ENCODE measurements at places on chromosomes 16 and 17. TPM values are rescaled to one million over a fixed set of nuclear protein-coding genes. Genes with fewer than 3 reads are reported as not detected.

Gene KRTAP2-2
- total RNA-seq, result not detected

Gene RNF222
- total RNA-seq, result 0.19 TPM

Gene C17orf50
- not detected for total RNA-seq

Gene CX3CL1
- not detected for total RNA-seq

Gene AGRP
- total RNA-seq, result not detected

Gene TMEM132E
- total RNA-seq, result not detected

Gene RCVRN
- not detected for total RNA-seq

Gene GDPD1
- total RNA-seq, result 3.2 TPM

Gene EPN3
- total RNA-seq, result not detected

Gene SMTNL2
- not detected for total RNA-seq

Gene TMC5
- total RNA-seq, result not detected

Gene TBX21
- 27.9 TPM for total RNA-seq

Gene SLC16A5
- total RNA-seq, result 7.5 TPM

Gene PDIA2
- total RNA-seq, result 0.42 TPM

Gene OR1F1
- 0.35 TPM for total RNA-seq

Gene CHST5
- 0.82 TPM for total RNA-seq

Gene TBC1D3K
- total RNA-seq, result not detected

Gene MFAP4
- 0.82 TPM for total RNA-seq

Gene CDIP1
- 45.4 TPM for total RNA-seq

Gene PPP1R27
- total RNA-seq, result not detected

Gene IRX5
- 0.74 TPM for total RNA-seq

Gene GPRC5C
- 2.3 TPM for total RNA-seq

Gene TBC1D3C
- 10.3 TPM for total RNA-seq

Gene RHBDL3
- total RNA-seq, result not detected

Gene KRT36
- total RNA-seq, result not detected

Gene C16orf46
- not detected for total RNA-seq

Gene SLC47A2
- not detected for total RNA-seq

Data from activated T-cell treated with anti-CD3 and anti-CD28 coated beads, Interleukin-2, amount 50 U/mL, for 72 hours (primary cell).